ENCODE measurements at places on chromosomes 11 and 22.

DNA sequence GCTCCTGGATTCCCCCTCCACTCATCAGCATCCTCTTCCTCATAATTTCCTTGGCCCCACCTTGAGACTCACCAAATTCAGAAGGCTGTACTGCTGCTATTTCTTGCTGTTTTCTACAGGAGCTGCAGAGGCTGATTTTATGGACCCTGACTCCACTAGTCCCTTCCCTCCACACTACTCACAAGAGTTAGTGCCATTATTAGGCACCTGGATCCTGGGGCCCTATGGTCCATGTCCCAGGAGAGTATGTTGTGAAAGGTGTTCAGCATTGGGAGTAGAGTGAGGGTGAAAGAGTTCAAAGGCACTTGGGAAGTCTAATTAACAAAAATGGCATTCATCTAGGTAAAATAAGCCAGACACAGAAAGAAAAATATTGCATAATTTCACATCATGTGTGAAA is at the start of gene OR56A4:
TSS of gene OR56A4 (minus strand) at position 101 of the 400 bp plus-strand sequence. CDS start 3,954 bp downstream, outside the sequence.
- DNase-seq, result no peak

DNA sequence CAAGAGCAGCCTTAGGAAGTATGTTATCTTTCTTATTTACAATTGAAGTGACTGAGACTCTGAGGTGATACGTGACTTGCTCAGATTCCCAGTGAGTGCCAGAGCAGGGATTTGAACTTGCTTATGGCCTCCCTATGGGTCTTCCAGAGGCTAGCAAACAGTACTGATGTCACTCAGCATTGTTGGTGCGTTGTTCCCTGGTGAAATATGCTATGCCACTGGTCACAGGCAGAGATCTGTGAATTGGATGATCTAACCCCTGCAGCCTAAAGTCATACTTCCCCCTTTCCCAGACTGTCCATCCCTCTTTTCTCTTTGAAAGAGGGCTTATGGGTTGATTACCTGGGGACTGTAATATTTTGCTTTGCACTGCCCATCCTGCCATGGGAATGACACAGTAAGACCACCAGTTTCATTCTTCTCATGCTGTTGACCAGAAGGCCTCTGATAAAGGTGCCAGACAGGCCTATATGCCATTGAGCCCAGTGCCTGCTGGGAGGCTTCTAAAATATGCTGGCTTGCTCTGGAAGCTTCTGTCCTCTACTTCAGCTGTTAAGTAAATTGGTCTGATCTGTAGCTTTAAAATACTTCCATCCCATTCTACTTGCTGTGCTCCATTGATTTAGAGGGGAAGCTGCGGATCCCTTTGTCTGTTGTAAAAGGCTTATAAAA is 152.2 kb upstream of the E2F8 start:
- DNase-seq, result no peak

DNA sequence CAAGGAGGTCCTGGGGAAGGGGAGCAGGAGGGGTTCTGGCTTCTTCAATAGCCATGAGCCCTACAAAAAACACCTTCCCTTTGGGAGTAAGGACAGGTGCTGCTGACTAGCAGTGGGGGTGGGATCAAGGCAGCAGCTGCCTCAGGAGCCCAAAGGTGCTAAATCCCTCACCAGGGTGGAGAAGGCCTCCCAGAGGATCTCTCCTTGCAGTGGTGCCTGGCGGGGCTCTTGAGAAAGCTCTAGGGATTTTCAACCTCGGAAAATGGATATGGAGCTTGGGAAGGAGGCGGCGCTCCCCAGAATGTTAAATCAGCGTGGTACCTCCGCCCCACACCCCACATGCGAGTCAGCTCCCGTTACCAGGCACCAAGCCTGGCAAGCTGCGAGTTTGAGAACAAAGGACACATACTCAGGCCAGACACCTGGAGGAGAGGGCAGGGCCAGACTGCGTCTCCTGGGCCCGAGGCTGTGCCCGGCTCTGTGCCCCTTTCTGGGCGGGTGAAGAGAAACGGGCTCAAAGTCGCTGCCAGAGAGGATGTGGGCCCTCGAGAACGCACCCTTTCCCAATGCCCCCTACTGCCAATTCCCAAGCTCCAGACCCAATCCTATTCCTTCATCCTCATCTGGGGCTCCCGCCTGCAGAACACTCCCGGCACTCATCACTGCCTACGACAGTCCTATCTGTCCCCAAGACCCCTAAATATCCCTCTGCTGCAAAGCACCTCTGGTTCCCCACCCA is 139.0 kb downstream of the BRD1 start:
- DNase-seq, result no peak

DNA sequence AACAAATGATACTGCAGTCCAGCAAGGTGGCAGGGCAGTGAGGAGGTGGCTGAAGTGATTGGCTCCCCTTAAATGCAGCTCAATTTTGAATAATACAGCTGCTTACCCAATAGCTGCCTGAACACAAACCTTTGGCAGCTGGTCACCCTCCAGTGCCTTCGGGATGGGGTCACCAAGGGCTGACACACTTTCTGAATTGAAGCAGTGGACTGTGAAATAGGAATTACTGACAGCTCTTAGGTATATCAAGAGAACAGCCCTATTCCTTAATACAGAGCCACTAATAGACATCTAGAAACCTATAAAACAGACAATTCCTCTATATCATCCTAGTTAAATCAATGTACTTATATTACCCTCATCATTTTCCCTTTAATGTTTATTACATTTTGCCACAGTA is 474.2 kb upstream of the KIRREL3 start:
- no peak for DNase-seq

- no peak for DNase-seq
Observed at GRCh38 chr11:80778432-80778831, 1337.6 kb upstream of the TENM4 start.

DNA sequence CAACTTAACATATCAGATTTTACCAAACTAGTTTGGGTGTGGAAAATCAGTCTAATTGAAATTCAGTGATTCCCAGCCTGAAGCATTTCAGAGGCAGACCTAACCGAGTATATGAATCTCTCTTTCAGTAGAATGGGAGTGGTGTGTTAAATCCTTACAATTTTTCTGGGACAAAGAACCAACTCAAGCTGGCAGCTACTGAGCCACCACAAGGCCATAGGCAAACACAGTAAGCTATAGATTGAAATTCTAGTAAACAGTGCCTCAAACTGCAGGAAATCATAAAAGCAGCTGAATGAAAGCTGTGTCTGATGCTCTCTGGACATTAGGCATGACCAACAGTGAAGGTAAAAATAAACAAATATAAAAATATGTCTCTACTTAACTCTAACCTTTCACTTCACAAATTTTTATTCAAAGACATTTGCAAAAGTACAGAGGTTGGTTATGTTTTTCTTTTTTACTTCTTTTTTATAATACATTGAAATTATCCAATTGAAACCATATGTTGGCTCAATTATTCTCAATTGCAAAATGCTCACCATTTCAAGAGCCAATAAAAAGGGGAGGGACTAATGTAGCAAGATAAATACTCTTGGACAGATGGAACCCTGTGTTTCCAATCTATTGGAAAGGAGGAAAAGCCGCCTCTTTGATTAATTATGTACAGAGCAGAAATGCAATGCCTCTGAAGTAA is 35.8 kb upstream of the FIBIN start:
- no peak for DNase-seq
